Renal cortex interstitium (tissue), 15 donors: ENCODE measurements at places on chromosomes 6 and 20. TPM values are rescaled to one million over a fixed set of nuclear protein-coding genes. Genes with fewer than 3 reads are reported as not detected.

DNA sequence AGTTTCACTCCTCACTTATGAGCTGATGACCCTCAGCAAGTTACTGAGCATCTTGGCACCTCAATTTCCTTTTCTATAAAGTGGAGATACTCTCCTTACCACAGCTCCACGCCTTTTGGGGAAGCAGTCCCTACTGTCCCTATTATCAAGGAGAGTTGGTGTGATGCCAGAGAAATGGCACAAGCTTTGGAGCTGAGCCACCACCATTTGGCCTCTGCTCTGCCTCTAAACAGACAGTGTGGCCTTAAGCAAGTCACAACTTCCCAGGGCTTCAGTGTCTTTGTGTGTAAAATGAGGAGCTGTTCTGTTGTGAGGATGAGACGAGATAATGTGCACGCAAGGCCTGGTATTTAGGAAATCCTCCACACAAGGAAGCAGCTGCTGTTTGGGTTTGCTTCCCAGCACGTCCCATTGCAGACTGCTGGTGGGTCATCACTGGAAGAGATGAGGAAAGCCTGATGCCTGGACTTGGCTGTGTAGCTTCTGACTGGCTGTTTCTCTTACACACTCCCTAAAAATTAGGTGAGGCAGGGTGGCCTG, 18.5 kb downstream of the NSFL1C start:
- DNase-seq = no peak

DNA sequence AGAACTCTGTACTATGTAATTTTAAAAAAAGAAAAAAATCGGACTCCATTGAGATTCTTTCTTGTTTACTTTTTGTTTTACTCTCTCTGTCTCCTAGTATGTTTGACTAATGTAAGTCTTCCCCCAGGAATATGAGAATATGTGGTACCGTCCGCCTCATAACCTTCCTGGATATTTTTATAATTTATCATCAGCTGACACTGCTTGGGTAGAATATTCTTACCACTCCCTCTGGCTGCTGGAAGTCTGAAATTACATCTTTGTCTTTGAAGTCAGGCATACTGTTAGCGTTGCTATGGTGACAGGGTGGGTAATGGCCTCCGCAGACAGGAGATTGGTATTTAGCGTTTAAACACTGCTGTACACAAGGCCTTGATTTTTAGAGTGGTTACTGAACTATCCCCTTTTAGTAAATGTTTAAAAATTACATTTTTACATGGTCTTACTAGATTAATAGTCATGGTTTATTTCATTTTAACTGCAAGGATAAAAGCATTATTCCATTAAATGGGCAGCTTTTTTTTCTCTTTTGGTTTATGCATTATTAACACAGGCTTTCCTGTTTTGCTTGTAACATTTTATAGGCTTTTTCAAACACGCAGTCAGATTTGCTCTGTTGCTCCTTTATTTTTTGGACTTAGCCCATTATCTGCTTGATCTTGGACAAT, 176.4 kb downstream of the ARID1B start:
- DNase-seq = peak; percentile 87

DNA sequence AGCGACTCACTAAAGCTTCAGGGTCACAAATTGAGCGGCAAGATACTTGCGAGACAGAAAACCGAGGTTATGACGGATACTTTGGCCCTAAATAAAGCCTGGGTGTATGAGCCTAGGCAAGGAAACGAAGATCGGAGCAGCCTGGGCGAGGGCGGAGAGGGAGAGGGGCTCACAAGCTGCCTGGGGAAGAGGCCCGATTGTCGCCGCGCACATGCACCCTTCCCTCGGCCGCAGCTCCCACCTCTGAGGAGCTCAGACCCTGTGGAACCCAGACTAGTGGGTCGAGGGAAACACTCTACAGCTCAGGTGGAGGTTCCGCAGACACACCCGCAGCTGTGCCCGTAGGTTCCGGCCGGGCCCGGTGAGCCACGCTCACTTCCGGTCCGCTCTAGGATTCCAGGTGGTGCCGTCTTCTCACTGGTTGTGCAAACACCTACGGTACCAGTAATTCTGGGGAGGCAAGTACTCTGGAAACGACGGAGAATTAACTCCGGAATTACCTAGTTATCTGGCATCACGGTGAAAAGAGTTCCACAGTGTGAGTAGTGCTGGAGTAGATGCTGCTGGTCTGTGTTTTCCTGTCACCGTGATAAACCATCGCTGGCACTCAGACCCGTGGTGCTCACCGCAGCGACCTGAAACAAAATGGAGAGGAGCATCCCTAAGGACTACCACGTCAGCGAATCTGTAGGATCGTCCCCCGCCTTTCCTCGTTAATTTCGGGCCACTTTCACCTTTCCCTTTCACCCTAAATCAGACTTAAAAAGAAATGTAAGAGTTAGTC, 61.5 kb downstream of the GPX5 start:
- peak; percentile 64 for DNase-seq

ENPP1 gene
- polyA plus RNA-seq = 19.2 TPM

DNA sequence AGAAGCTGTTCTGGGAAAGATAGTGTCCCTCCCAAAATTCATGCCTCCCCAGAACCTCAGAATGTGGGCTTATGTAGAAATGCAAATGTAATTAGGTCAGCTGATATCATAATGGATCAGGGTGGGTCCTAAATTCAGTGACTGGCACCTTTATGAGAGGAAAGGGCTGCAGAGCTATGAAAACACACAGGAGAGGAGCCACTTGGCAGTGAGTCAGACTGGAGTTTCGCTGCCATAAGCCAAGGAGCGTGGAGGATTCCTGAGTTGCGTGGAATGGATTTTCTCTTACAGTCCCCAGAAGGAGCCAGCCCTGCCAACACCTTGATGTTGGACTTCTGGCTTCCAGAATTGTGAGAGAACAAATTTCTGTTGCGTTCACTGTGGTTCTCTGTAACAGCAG, 249.8 kb upstream of the PMEPA1 start:
- no peak for DNase-seq

DNA sequence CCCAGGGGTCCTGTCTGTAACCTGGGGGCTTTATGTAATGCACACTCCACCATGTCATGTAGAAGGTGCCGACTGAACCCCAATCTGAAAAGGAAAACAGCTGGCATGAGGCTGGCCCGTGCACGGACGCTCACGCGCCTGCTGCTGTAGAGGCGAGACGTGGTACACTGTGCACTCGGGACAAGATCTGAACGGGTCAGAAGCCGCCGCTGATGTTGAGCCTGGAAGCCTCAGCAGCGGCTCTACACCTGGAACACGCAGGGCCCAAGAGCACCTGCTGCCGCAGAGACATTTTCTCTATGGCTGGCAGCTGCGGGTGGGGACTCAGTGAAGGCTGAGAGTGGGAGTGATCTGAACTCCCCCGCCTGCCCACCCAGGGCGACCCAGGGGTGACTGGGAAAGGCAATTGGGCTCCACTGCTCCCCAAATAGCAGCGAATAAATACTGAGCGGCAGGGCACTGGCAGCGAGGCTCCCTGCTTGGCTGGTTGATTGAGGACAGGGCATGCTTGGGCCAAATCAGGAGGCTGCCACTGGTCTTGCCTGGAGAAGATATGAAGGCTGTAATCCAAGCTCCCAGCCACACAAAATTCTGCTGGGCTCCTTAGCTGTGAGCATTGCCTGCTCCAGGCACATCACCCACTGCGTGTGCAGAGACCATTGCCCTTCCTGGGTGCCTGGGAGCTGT, 2.5 kb upstream of the OGFR start:
- no peak for DNase-seq

DNA sequence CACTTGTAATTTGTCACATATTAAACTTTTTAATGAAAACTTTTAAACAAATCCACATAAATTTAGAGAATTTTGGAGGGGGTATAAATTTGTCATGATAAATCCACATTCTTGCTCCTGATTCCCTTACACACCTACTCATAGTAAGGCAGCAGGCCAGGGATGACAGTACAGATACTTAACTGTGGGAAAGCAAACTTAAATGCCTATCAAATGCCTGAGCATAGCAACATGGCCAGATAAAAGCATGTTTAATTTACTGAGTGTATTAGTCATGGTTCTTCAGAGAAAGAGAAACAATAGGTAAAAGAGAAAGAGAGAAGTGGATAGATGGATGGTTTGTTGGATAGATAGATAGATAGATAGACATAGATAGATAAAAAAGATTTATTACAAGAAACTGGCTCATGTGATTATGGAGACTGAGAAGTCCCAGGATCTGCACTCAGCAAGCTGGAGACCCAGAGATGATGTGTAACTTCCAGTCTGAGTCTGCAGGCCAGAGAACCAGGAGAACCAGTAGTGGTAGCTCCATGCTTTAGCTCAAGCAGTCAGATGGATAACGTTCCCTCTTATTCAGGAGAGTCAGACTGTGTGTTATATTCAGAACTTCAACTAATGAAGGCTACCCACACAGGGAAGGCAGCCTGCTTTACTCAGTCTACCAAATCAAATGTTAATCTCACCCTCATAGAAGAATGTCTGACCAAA, 15.9 kb upstream of the ADGRF1 start:
- DNase-seq = no peak

GRCh38 chr6:90162648-90163387, 133.8 kb downstream of the BACH2 start:
- no peak for DNase-seq

DNA sequence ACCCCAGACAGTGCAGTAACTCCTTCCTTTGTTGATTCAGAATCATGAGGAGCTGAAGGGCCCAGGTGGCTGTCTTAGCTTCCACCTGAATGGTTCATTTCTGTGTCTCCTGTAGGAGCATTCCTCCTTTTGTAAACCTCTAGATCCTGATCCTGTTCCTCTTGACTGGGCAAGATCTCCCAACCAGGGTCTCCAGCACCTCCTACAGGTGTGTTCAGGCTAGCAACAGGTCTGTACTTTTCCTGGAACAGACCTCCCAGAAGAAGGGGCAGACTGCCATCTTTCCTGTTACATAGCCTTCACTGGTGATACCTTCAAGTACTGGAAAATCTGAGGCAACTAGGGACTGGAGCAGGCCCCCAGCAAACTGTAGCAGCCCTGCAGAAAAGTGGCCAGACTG, 35.2 kb downstream of the HLA-B start:
- DNase-seq = no peak

GRCh38 chr6:148448369-148449012, 105.9 kb downstream of the SASH1 start:
- no peak for DNase-seq

DNA sequence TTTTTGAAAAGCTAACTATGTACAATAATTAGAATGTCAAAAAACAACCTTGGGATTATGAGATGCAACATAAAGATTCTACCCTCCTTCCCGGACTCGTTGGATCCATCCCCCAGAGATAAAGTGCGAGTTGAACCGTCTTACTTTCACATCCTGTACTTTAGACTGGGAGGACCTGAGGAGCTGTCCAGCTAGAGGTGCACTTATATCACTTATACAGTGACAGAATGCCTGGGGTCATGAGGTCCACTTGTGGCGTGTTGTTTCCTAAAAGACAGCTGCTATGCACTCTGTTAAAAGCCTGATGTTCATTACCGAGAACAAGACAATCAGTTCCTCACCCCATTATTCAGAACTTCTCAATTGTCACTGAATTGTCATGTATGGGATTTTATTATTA, 2.1 kb downstream of the CDS2 start:
- DNase-seq = no peak

MROH8 gene
- polyA plus RNA-seq = 7.8 TPM

ATXN1 gene
- 19.3 TPM for polyA plus RNA-seq

DNA sequence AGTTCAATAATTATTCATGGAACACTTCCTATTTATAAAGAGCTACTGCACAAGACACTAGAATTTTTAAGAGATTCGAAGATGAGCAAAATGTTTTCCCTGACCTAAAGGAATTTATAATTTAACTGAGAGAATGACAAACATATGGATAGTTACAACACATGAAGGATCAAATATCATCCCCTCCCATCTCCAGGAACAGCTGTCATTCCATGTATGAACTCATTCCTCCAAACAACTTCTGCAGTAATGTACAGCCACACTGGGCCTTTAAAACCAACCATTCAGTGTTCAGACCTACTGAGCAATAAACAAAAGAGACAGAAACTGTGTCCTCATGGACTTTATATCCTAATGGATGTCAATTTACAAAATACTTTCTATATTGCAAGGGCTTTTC, 87.8 kb downstream of the KIF16B start:
- no peak for DNase-seq

LRRN4 gene
- polyA plus RNA-seq = 13.9 TPM

CITED2 gene
- polyA plus RNA-seq = 155 TPM

GRCh38 chr6:35396991-35397390, 54.6 kb downstream of the PPARD start:
- no peak for DNase-seq

GRCh38 chr6:24026050-24026449, 100.0 kb upstream of the NRSN1 start:
- DNase-seq = no peak

GRCh38 chr20:40606660-40607059, 82.4 kb downstream of the MAFB start:
- DNase-seq = no peak

GRCh38 chr6:123802351-123802696, 1.3 kb upstream of the NKAIN2 start:
- DNase-seq = no peak

GRCh38 chr6:4655196-4656025, 120.8 kb upstream of the CDYL start:
- no peak for DNase-seq

CD164 gene
- 436 TPM for polyA plus RNA-seq

TPD52L2 gene
- 102 TPM for polyA plus RNA-seq

CST3 gene
- polyA plus RNA-seq = 175 TPM

DNA sequence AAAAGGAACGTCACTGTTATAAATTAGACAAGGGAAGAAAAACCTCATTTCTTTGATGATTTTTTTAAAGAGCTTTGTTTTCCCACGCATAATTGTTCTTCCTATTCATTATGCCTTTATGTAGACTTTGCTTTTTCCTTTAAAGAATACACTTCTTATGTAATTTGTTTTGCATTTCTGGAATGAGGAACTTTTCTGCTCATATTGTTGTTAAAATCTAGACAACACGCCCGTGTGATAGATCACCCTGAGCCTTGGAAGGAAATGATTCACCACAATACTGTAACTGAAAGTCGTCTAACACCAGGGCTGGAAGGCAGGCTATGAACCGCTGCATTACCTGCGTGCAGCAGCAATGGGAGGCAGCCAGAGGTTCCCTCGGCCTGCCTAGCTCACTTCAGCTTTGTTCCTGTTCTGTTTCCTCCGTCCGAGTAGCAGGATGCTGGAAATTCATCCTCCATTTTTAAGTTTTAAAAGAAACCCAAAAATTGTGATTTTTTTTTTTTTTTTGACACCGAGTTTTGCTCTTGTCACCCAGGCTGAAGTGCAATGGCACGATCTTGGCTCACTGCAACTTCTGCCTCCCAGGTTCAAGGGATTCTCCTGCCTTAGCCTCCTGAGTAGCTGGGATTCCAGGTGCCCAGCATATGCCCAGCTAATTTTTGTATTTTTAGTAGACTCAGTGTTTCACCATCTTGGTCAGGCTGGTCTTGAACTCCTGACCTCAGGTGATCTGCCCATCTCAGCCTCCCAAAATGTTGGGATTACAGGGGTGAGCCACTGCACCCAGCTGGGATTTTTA, 49.6 kb upstream of the ZNF217 start:
- no peak for DNase-seq

GRCh38 chr6:167349631-167350274, 24.9 kb downstream of the TTLL2 start:
- no peak for DNase-seq

DNA sequence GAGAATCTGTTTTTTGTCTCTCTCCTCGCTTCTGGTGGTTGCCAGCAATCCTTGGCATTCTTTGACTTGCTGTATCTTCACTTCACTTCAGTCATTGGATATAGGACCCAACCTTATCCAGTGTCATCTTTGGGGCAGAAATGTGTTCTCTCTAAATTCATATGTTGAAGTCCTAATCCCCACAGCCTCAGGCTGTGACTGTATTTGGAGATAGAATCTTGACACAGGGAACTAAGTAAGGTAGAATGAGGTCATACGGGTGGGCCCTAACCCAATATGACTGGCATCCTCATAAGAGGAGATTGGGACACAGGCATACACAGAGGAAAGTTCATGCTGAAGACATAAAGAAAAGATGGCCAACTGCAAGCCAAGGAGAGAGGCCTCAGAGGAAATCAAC, 51.9 kb upstream of the TPD52L1 start:
- no peak for DNase-seq
